ENCODE measurements at places on chromosomes 5 and 9.

DNA sequence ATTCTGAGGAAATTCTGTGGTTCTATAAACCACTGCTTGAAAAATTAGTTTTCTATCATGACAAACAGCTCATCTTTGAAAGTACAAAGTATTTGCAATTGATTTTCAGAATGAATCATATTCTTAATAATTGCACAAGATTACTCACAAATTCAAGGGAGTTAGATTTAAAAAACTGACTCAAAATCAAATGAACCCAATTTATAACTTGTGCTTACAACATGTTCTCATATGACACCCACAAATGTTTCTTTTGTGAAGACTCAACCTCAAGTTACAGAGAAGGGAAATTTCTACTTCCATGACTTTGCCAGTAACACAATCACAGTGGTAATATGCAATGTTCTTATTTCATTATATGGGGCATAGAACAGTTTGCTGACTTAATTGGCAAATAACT lies 272.0 kb upstream of the ACTBL2 start:
- DNase-seq: no peak

- no peak for DNase-seq
These were observed 2.3 kb downstream of the SMIM3 start for GRCh38 chr5:150780816-150781221.

DNA sequence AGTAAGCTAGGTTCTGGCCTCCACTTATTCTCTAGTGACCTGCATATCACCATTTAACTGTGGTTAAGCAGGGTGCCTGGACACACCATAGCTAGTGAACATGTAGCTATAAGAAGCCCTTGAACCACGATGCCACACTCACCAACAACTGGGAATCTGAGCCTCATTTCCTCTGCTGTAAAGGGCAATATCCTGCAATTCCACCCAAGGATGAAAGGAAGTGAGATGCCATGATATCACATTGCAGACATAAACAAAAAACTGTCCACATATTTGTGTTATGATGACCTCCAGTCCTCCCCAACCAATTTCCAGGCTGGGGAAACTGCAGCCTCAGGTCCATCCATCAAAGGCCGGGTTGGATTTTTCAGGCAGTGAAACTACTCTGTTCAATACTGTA lies 10.4 kb downstream of the TNIP1 start:
- no peak for DNase-seq

GRCh38 chr9:99736291-99736690 lies 85.4 kb upstream of the NR4A3 start:
- no peak for DNase-seq

- DNase-seq: no peak
These were observed 416.0 kb downstream of the SH3GL2 start for GRCh38 chr9:17994695-17995425.

GRCh38 chr5:95087816-95088317 lies 197.0 kb downstream of the MCTP1 start:
- DNase-seq: no peak

DNA sequence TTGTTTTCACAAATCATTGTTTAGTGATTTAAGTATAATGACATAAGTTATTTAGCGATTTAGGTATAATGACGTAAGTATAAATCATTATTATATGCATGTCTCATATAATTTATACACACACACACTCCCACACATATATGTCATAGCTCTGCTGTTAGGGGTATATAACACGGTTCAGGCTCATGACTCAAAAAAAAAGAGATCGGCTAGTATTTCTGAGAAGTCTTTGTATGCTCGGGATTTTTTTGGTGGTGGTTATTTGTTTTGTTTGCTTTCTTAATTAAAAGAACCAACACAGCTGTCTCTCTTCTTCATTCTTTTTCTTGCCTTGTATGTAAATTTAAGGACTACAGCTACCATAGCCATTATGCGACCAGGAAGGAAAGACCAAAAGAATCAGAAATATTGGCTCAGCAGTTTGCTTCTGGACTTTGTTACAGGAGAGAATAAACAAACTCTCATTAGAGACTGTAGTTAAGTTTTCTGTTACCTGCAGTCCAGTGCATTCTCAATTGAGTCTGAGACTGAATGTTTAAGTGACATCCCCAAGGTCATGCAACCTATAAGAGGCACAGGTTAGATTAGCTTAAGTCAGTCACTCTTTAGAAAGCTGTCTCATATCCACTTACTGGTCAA lies 83.2 kb upstream of the NREP start:
- no peak for DNase-seq

DNA sequence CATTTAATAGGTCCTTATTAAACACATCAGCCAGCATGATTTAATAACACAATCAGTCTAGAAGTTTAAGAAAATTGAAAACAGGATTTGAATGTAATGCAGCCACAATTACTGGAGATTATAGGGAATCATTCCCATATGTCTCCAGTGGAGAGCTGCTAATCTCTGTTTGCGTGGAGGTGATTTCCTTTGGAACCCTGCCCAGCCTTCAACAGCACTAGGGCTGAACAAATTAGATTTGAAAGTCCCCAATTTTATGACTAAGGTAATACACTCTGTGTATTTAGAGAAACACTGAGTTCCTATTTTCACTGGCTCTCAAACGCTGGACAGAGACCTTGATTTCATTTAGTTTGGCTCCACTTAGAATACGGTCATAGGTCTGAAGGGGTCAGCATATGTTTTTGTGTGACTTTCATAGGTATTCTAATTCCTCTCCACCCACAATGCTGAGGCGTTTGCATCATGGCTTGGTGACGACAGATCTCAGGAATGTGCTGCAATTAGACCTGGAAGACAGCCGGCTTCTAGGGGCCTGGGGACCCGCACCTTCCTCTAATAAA lies 508.3 kb downstream of the EBF1 start:
- DNase-seq: no peak

GRCh38 chr5:154956712-154957111 lies 15.8 kb downstream of the MRPL22 start:
- no peak for DNase-seq

DNA sequence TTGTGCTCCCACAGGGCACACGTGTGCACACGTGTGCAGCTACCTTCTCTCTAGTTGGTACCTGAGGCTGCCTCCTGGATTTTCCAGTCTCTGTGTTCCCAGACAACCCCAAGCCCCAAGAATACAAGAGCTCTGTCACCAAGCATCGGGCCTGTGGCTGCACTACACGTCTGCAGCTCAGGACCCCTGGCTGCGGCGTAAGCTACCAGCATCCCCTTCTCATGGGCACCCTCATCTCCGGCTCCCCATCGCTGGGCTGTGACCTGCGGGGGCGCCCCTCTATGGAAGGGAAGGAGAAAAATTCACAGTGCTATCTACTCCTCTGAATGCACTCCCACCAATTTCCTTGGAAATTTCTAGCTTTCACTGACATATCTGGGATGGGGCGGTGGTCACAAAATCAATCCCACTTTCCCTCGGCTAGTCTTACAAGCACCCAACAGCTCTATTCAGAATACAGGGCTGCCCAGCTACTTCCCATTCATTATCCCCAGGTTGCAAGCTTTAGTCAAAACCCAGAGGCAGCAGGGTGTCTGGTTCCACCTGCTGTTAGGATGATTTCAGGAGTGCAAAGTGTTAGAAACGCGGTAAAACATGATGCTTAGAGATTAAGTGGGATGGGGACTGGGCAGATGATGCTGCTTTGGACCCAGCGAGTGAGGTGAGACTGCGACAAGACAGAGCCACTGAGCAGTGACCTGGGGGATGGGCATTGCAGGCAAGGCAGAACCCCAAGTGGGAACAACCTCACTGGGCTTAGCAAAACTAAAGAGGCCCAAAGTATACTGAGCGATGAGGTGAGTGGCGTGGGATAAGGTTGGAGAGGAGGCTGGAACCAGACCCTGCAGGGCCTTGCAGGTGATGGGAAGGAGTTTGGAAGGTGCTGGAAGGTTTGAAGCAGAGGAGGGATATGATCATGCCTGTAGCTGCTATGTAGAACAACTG lies 121.7 kb downstream of the KCNIP1 start:
- DNase-seq: no peak

- DNase-seq: no peak
These were observed 20.7 kb upstream of the TRMT10B start for GRCh38 chr9:37732952-37733351.

GRCh38 chr5:168528521-168529373 lies at the start of gene FBLL1:
TSS of gene FBLL1 (plus strand) at chr5:168529305. CDS start at chr5:168529505, 200 bp downstream.
- no peak for DNase-seq

- no peak for DNase-seq
These were observed 24.6 kb downstream of the APC start for GRCh38 chr5:112762113-112762810.

- no peak for DNase-seq
These were observed 5.9 kb upstream of the SPOUT1 start for GRCh38 chr9:128835246-128836210.

DNA sequence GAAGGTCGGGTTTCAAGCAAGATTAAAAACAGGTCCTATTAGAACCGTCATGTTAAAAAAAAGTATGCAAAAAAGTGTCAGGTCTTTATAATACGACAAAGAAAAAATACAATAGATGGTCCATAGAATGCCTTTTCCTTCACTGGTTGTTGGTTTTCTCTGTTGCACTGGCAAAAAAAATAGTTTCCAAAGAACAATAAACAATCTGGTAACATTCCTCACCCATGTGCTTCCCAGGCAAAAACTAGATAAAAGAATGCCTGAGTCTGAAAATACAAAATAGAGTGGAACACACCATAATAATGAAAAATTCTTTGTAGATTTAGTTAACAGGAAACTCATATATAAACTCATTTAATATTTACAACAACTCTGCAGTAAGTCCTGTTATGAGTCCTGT lies 590.0 kb upstream of the DMAC1 start:
- no peak for DNase-seq

- DNase-seq: no peak
These were observed 15.4 kb downstream of the SLC36A3 start for GRCh38 chr5:151288180-151288579.

DNA sequence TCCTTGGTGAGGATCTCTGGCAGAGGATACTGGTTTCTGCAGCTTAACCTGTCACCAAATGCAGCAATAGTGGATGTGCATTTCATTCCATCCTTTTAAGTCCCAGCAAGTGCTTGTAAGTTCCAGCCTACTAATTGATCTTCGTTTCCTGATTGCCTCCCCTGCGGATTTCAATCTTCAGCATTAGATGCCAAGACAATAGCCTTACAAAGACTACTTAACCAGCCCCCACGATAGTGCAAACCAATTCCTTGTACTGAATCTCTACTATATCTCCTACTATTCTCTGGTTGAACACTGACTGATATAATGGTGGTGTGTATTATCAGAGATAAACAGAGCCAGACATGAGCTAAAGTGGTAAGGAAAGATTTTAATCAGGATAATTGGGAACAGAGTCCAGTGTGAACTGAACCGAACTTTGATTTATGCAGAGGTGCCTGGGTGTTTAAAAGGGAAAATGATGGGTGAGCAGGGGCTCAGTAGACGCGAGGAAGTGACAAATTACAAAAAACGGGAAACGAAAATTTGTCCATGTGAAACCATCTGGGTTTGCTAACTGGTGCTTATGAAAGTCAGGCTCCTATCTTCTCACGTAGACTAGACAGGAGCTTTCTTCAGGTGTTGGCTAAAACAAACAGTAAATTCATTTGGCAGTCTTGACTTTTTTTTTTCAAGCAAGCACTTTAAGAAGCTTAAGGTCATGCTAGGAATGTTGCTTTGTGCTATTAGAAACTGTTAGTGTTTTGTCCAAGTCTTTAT lies 106.9 kb upstream of the ST8SIA4 start:
- DNase-seq: no peak

DNA sequence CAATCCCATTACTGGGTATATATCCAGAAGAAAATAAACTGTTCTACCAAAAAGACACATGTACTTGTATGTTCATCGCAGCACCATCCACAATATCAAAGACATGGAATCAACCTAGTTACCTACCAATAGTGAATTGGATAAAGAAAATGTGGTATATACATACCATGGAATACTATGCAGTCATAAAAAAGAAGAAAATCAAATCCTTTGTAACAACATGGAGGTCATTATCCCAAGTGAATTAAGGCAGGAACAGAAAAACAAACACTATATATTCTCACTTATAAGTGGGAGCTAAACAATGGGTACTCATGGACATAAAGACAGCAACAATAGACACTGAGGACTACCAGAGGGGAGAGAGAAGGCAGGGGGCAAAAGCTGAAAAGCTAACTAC lies 67.7 kb downstream of the NR2F1-AS1 start:
- no peak for DNase-seq

DNA sequence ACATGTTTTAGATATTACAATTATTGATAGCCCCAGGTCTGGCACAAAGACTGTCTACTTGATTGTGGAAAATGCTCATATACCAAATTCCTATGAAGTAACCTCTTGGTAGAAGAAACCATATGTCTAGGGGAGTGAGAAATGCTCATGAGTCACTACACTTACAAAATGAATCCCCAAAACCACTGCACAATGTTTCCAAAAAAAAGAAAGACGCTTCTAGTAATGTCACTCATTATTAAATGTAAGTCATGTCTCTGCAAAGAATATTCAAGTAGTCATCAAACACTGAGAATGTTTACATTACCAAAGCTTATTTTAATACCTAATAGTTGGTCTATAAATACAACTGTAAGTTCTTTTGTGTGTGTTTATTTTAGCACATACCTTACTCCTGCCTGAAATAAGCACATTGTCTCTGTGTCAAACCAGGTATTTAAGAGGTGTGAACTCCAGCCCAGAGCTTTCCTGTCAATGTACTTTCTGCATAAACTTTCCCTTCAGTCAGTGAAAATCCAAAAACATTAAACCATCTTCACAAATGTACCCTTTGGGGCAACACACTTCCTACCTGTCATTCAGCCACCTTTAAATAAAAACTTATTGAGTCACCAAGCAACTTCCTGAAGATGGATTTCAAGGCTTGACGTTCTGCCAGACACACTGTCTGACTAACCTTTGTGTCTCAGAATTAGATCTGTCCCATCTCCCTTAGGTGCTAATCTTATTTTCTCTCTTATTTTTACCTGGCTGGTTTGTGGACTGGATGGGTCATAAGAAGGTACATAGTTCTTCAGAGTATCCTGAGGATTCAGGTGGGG lies 194.0 kb downstream of the NFIB start:
- DNase-seq: no peak

DNA sequence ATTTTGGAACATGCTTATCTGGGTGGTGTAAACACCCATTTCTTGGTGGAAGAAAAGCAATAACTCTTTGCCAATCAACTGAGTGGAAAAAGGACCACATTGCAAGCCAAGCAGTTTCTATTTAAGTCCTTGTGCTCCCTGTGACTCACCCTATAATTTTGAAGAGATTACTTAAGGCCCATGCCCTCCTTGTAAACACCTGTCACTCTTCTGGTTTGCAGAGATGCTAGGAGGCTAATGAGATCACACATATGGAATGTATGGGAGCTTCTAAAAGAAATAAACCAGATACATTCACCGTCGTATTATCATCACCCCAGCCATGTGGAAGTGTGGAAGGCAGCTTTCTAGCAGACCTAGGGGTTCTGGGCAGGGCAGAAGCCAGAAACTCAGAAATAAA lies 337.1 kb downstream of the GADD45G start:
- DNase-seq: no peak

DNA sequence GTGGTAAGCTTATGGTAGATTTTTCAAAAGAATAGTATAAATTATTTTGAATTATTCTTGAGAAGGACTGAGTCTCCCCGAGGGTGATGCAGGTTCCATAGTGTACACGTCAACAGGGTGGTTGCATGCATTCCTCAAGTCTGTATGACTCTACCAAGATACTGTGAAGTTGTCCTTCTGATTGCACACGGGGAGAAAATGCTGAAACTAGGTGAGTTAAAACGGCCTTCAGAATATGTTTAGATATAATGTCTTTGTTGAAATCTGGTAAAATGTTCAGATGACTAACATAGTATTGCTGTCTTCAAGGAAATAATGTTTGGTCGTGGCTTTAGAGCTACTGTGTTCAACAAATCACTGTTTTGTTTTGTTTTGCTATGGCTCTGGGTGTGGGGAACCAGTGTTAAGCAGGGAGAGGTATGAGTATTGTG lies 22.4 kb upstream of the TNFAIP8 start:
- DNase-seq: no peak

Data from stimulated activated CD8-positive, alpha-beta memory T cell treated with anti-CD3 and anti-CD28 coated beads, Interleukin-7, amount 100 ng/mL, for 4 hours (primary cell).